ENCODE measurements at places on chromosomes 4 and X.

DNA sequence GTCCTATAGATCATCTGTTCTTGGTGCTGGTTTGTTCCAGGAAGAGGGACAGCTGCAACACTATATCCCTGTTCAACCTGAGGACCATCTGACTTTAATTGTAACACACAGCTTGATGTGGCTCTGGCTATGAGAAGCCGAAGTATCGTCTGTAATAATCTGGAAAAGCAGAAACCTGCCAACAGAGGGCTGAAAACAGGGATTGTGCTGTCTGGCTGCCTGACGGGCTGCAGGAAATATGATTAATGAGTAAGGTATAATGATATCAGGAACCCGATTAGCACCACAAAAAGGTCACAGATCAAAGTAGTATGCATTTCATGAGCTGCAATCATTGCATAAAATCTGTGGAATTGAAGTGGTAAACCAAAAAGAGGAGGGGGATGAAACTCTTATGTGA is 170.4 kb upstream of the MAB21L2 start:
- DNase-seq: no peak

DNA sequence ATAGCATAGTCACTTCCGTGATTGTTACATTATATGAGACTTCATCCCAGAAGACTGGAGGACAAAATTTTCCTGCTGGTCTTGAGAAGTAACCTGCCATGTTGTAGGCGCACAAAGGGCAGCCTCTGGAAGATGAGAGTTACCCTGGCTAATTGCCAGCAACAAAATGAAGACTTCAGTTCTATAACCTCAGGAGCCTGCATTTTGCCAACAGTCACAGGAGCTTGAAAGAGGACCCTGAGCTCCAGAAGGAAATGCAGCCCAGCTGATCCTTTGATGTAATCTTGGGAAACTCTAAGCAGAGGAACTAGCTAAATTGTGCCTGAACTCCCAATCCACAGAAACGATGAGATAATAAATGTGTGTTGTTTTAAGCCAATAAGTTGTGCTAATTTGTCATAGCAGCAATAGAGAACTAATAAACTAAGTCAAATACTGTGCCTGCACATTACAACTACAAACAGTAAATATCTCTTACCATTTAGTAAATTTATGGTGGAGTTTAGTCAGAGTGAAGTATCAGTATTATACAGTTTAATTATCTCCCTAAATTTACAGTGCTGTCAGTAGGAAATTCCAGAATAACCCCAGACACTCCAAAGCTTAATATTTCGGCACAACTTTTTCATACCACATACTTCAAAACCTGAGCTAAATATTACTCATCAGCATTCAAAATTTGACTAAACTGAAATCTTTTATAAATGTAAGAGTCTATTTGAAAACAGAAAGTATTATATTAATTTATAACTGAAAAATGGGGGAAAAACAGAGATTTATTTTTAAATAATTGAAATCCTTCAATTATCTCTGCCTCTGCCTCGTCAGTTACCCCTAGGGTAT is 90.1 kb upstream of the MAPK10 start:
- no peak for DNase-seq

- DNase-seq: no peak
Measured at GRCh38 chr4:71538528-71538927, 199.7 kb downstream of the SLC4A4 start.

- no peak for DNase-seq
Measured at GRCh38 chr4:128347930-128348660, 60.5 kb upstream of the PGRMC2 start.
